Stimulated activated CD8-positive, alpha-beta memory T cell treated with anti-CD3 and anti-CD28 coated beads, Interleukin-4, amount 100 ng/mL, for 1 hour (primary cell): ENCODE measurements at places on chromosomes 5 and 9.

GRCh38 chr9:89676281-89676680, 71.5 kb downstream of the GADD45G start:
- DNase-seq, result no peak

DNA sequence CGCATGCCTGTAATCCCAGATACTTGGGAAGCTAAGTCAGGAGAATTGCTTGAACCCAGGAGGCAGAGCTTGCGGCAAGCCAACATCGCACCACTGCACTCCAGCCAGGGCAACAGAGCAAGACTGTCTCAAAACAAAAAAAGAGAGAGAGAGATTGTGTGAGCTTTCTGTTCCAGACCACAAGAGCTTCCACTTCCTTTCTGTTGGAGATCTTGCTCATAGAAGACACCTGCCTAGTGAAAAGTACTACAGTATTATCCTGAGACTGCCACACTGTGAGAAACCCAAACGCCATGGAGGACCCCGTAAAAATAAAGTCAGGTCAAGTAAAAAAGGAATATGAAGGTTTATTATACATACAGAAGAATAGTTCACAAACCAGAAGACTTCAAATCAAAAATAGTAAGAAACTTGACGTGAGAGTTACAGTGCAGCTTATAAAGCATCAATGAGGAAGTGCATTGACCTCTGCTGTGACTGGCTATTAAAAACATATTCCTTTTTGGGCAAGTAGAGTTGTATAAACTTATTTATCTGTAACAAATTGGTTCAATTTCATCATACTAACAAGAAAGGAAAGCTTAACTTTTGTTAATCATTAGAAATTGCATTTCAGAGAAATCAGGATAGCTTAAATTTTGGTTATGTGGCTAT, 4.3 kb upstream of the EMB start:
- DNase-seq, result no peak

DNA sequence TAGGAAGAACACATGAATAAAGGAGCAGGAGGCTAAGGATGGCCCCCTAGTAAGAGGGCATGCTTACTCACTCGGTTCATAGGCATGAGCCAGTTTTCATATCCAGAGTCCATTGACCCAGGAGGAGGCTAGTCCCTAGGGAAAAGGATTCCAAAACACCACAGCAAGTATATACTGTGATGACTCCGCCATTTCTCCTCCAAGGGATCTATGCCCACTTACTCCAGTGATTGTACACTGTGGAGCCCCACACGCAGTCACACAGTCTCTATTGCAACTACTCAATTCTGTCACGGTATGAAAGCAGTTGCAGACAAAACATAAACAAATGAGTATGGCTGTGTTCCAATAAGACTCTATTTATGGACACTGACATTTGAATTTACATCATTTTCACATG, 117.7 kb upstream of the ALDH1B1 start:
- no peak for DNase-seq

DNA sequence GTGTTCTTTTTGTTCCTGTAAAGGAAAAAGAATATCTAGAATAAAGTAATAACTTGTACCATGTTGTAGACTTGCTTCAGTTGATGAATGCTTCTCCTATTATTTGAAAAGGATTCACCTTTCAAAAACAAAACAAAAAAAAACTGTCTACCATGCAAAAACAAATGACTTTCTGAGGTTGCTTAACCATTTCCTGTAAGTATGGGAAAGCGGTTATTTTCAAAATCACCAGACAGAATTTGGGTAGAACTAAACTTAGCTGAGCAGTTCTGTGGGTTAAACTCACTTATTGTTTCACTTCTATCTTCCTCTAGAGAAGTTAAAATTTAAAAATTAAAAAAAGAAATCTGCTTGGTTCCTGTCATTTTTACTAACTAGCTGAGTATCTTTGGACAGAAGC, 25.2 kb downstream of the LNPEP start:
- no peak for DNase-seq

DNA sequence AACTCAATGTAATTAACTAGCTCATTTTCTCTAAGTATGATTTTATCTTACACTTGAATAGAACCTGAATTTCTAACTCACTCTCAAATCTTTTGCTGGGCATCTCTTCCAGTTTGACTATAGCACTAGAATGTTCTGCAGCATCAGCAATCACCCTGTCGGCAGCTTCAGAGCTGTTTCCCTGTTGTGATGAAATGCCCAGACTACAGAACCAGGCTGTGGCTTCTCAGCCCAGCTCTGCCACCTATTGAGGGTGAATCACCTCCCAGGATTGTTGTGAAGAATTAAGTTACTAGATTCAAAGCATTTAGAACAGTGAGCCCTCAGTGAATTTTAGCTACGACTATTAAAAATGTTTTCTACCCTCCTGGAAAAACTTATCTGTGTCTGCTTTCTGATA, 90.4 kb upstream of the ANKRD55 start:
- DNase-seq, result no peak

GRCh38 chr5:150633429-150633828, 7.0 kb upstream of the SYNPO start:
- no peak for DNase-seq

DNA sequence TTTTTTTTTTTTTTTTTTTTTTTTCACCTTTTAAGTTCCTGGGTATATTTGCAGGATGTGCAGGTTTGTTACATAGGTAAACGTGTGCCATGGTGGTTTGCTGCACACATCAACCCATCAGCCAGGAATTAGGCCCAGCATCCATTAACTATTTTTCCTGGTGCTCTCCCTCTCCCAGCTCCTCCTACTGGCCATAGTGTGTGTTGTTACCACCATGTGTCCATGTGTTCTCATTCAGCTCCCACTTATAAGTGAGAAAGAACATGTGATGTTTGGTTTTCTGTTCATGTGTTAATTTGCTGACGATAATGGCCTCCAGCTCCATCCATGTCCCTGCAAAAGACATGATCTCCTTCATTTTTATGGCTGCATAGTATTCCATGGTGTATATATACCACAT, 350.5 kb downstream of the MAN2A1 start:
- DNase-seq, result no peak

- DNase-seq, result no peak
Measured at GRCh38 chr5:154540600-154540999, 62.6 kb upstream of the HAND1 start.

DNA sequence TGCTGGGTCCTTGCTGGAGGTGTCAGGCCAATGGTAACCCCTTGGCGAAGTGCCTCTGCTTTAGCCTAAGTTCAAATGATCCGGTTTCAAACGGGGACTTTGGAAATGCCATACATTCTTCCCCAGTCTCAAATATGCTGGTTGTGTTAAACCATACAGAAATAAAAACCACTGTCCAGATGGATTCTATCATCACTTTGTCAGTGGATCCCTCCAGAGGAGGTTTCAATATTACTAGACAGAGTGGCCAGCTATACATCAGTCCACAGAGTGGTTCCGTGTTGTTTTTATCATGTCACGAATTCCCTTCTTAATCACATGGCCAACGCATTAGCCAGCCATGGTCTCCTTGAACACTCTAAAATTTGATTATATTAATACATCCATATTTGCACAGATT, 7.3 kb upstream of the RANBP17 start:
- no peak for DNase-seq

- DNase-seq, result no peak
Measured at GRCh38 chr5:34494111-34494755, 161.9 kb upstream of the RAI14 start.

- DNase-seq, result no peak
Measured at GRCh38 chr9:112755016-112755427, 4.5 kb downstream of the SNX30 start.

- no peak for DNase-seq
Measured at GRCh38 chr5:126972062-126972895, 58.1 kb downstream of the MARCHF3 start.

- DNase-seq, result no peak
Measured at GRCh38 chr5:125202353-125202752, 455.9 kb upstream of the ZNF608 start.

- no peak for DNase-seq
Measured at GRCh38 chr5:134439210-134439654, 27.6 kb upstream of the CDKN2AIPNL start.

- no peak for DNase-seq
Measured at GRCh38 chr5:127363403-127363802, 72.8 kb downstream of the MEGF10 start.

GRCh38 chr5:175821790-175822211, 49.6 kb upstream of the CPLX2 start:
- DNase-seq, result no peak

GRCh38 chr5:160150381-160150780, 31.1 kb upstream of the PWWP2A start:
- no peak for DNase-seq

GRCh38 chr5:169426784-169427183, 125.8 kb upstream of the SLIT3 start:
- DNase-seq, result no peak

DNA sequence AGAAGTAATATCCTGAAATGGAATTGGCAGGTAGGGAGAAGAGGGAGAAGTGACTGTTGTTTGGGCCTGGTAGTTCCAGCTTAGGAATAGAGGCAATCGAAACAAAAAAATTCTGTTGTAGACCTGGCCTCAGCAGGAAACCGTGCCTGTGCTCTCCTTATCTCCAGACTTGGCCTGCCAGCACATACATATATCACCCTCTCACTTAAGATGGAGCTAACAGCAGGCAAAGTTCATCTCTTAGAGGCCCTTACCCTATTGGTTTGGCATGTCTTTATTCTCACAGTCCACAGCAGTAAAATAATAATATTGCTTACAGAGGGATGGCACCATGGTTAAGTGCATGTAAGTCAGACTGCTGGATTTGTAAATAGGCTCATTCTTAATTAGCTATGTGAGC, 19.6 kb upstream of the TNC start:
- no peak for DNase-seq

DNA sequence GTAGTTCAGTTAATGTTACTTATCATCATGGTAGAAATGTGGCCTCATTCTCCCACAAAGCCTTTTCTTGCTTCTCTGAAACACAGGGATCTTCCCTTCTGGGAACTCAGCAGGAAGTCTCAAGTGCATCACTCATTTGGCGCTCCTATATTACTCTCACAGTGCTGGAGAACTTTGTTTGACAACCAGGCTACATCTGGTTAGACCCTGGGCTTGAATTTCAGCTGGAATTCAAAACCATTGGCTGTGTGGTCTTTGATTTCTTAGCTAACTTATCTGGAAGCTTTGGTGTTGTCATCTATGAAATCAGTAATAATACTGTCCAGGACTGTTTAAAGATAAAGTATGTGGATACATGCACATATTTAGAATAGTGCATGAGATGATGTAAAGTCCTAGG, 1777.1 kb downstream of the MAT2B start:
- DNase-seq, result no peak

DNA sequence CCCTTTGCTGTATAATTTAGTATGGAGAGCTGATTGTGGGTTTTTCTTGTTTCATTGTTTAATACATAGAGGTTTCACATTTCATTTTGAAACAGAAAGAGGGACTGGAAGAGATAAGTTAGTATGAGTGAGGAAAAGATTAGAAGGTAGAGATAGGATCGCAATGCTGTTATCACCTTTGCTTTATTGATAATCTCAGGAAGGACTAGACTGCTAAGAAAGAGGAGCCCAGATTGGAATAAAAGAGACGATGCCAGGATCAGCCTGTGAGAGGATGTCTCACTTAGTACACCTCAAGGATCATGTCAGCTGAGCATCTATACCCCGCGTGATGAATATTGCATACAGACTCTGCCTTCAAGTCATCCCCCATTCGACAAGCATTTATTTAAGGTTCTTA, 178.0 kb upstream of the DMAC1 start:
- no peak for DNase-seq

DNA sequence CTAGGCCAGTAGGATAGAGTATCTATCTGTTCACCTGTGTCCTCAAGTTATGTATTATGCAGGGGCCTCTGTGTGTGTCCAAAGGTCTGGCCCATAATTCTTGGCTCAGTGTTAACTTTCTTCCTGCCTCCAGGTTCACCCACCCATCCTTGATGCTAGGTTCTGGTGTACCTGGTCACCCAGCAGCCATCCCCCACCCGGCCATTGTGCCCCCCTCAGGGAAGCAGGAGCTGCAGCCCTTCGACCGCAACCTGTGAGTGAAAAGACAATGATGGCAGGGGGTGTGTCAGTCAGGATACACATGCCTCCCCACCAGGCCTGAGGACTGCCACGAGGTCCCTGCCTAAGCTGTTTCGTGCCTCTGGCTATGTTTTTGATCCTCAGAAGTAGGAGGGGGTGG, 27.6 kb downstream of the TCF7 start:
- DNase-seq, result no peak

DNA sequence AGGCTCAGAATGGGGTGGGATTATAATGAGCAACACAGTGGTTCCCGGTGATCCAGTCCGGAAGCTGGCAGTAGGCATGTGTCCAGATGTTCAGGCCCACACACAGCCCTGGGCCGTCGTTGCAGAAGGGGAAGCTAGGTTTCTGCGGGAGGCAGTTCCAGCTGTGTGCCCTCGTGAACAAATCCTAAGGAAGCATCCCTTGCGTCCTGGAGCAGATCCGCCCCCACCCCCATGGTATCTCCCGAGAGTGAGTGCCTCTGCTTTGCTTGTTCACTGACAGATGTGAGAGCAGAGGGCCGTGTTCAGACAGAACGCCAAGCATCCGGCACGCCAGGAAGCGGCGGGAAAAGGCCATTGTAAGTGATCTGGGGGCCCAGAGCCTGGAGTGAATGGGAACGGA, 104.8 kb downstream of the PDE6A start:
- DNase-seq, result no peak

- DNase-seq, result no peak
Measured at GRCh38 chr9:38408719-38409118, 15.5 kb downstream of the IGFBPL1 start.

GRCh38 chr9:131398204-131398603, 4.3 kb downstream of the PRRC2B start:
- DNase-seq, result no peak

DNA sequence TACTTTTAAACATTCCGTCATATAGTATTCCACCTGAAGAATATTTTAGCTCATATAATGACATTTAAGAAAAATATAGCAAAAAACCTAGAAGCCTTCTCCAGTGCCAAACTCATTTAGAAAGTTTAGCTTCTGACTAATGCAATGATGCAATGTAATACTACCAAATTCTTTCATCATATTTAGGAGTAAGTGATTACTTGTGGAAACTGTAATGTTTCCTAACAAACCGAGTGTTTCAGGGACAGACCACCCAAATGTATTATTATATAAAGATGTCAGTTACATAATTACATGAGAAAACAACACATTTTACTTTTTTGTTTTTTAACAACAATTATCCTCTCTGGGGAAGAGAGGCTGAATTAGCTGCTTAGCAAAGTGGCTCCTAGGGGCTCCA, 316.2 kb downstream of the ARL15 start:
- DNase-seq, result no peak

GRCh38 chr9:15205632-15206420, 101.2 kb downstream of the TTC39B start:
- no peak for DNase-seq

GRCh38 chr9:117715411-117715989, 11.3 kb downstream of the TLR4 start:
- no peak for DNase-seq

GRCh38 chr9:35559792-35560530, 45.1 kb upstream of the TESK1 start:
- no peak for DNase-seq
